ENCODE measurements at places on chromosomes 12 and 14. TPM values are rescaled to one million over a fixed set of nuclear protein-coding genes. Genes with fewer than 3 reads are reported as not detected.

- H3K36me3 ChIP-seq, result peaks cover 35% of the 10 kb centered on the region
- peaks cover 9% of the 10 kb centered on the region for H3K4me1 ChIP-seq
- H3K27me3 ChIP-seq, result no peaks in the 10 kb centered on the region
- H3K27ac ChIP-seq, result no peak overlapping the region
- no peak for DNase-seq
These were observed 4.7 kb upstream of the PFDN5 start for GRCh38 chr12:53290661-53291060.

DNA sequence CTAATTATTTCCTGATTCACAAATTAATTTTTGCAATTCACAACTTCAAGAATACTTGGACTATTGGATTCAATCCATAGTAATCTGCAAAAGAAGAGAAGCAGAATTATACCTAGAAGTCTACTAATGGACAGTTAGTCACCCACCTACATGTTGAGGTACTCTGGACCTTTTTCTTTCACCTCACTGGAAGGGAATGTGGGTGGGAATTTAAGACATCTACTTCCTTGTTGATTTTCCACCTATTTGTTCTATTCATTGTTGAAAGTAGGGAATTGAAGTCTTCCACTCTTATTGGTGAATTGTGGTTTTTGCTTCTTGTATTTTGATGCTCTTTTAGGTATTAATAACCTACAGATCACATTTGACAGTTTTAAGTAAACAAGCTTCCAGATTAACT lies 11.0 kb downstream of the RESF1 start:
- H3K36me3 ChIP-seq, result peaks cover 77% of the 10 kb centered on the region
- H3K27ac ChIP-seq, result no peak overlapping the region
- H3K4me3 ChIP-seq, result no peak overlapping the region
- H3K4me1 ChIP-seq, result peaks cover 34% of the 10 kb centered on the region
- no peak for DNase-seq

DNA sequence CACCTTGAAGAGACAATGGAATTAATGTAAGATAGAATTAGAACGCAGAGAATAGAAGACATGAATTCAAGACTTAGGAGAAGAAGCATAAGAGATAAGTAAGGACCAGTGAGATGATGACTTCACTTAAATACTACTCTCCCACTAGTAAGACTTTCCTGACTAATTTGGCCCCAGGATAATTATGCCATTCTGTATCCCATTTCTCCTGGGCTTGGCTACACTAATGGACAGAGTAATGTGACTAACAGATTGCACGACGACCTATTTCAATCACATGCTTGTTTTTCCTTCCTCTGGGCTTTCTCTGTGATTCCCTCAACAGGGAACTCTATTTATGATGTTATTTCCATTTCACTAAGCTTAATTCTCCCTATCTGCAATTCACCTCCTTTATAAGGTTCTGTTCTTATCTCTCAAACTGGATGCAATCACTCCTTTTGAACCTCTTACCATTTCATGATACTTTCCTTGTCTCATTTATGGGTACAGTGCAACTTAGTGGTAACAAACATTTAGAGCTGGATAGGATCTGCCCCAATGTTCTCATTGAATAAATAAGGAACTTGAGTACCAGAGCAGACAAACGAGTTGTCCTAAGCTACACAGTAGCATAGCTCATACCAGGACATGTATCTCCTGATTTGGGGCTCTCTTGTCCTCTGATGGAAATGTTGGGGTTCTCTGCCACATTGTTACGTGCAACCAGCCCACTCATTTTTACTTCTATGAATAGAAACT lies 102.7 kb downstream of the BTG1 start:
- peaks cover 5% of the 10 kb centered on the region for H3K36me3 ChIP-seq
- H3K27me3 ChIP-seq, result no peaks in the 10 kb centered on the region
- H3K4me3 ChIP-seq, result no peak overlapping the region
- no peak overlapping the region for H3K27ac ChIP-seq
- peaks cover 37% of the 10 kb centered on the region for H3K4me1 ChIP-seq

SLCO1B1 gene
- total RNA-seq, result not detected

RACGAP1 gene
- total RNA-seq, result 135 TPM

GRCh38 chr14:101155575-101155974 lies 252.1 kb upstream of the RTL1 start:
- no peak overlapping the region for H3K27ac ChIP-seq
- no peak for DNase-seq
- H3K27me3 ChIP-seq, result peaks cover 24% of the 10 kb centered on the region
- no peaks in the 10 kb centered on the region for H3K36me3 ChIP-seq

- no peaks in the 10 kb centered on the region for H3K36me3 ChIP-seq
- H3K27me3 ChIP-seq, result no peaks in the 10 kb centered on the region
- no peaks in the 10 kb centered on the region for H3K4me1 ChIP-seq
- no peak overlapping the region for H3K4me3 ChIP-seq
These were observed 115.7 kb upstream of the GSC start for GRCh38 chr14:94885481-94886155.

DNA sequence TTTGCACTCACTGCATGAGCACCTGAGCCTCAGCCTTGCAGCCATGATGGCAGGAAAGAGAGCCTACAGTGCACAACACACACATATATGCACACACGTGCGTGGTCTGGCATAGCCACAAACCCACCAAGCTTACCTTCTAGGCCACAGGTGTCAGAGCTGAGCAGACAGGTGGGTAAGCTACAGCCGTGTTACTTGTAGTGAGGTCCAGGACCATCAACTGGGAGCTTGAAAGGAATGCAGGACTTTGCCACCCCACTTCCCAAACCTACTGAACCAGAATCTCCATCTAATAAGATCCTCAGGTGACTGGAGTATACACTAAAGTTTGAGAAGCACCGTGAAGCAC lies 2.7 kb downstream of the ASIC1 start:
- peak overlapping the region; percentile 78 for H3K4me3 ChIP-seq
- peaks cover 61% of the 10 kb centered on the region for H3K4me1 ChIP-seq
- H3K36me3 ChIP-seq, result peaks cover 18% of the 10 kb centered on the region
- peak overlapping the region; percentile 91 for H3K27ac ChIP-seq

GRCh38 chr12:62604373-62604772 lies 137.7 kb downstream of the MON2 start:
- peak overlapping the region; percentile 89 for H3K27ac ChIP-seq
- DNase-seq, result no peak
- H3K4me1 ChIP-seq, result peaks cover 29% of the 10 kb centered on the region
- H3K4me3 ChIP-seq, result peak overlapping the region; percentile 93
- H3K36me3 ChIP-seq, result peaks cover 13% of the 10 kb centered on the region
- no peaks in the 10 kb centered on the region for H3K27me3 ChIP-seq

GRCh38 chr12:127165567-127166392 lies 1101.2 kb upstream of the TMEM132C start:
- H3K36me3 ChIP-seq, result peaks cover 4% of the 10 kb centered on the region
- DNase-seq, result peak; percentile 89
- peaks cover 31% of the 10 kb centered on the region for H3K4me1 ChIP-seq
- peak overlapping the region; percentile 85 for H3K27ac ChIP-seq
- peak overlapping the region; percentile 88 for H3K4me3 ChIP-seq

GRCh38 chr12:11144297-11144696 lies 9.9 kb upstream of the TAS2R30 start:
- no peak overlapping the region for H3K27ac ChIP-seq
- H3K4me3 ChIP-seq, result no peak overlapping the region
- peaks cover 51% of the 10 kb centered on the region for H3K36me3 ChIP-seq
- H3K27me3 ChIP-seq, result no peaks in the 10 kb centered on the region
- DNase-seq, result no peak

GRCh38 chr14:71752111-71752738 lies 180.0 kb upstream of the RGS6 start:
- peaks cover 11% of the 10 kb centered on the region for H3K36me3 ChIP-seq
- DNase-seq, result no peak
- peaks cover 5% of the 10 kb centered on the region for H3K27me3 ChIP-seq
- H3K27ac ChIP-seq, result no peak overlapping the region

GRCh38 chr12:67621112-67621511 lies 27.4 kb upstream of the DYRK2 start:
- no peaks in the 10 kb centered on the region for H3K27me3 ChIP-seq
- peaks cover 3% of the 10 kb centered on the region for H3K36me3 ChIP-seq
- H3K27ac ChIP-seq, result no peak overlapping the region

DNA sequence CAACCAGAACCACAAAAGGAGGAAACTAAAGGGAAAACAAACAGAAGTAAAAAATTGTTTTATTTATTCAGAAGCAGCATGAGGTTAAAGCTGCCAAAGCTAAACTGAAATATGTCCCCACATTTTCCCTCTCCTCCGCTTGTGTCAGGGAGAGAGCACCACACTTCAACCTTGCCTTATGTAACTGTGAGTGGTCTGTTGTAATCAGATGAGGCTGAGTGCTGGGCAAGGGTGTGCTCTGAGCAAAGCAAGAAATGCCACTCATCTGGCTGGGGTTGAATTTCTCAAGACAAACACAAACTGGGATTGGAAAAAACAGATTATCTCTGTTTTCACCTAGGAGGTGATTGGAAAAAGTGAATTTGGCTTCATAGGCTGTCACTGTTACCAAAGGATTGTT lies 12.2 kb downstream of the CAPZA3 start:
- DNase-seq, result no peak
- no peak overlapping the region for H3K27ac ChIP-seq
- H3K27me3 ChIP-seq, result no peaks in the 10 kb centered on the region

TAS2R10 gene
- 0.58 TPM for total RNA-seq

SLC38A4 gene
- total RNA-seq, result not detected

- no peaks in the 10 kb centered on the region for H3K36me3 ChIP-seq
- no peak overlapping the region for H3K4me3 ChIP-seq
- peaks cover 20% of the 10 kb centered on the region for H3K27me3 ChIP-seq
These were observed 11.6 kb upstream of the TMEM117 start for GRCh38 chr12:43824207-43824775.

DNA sequence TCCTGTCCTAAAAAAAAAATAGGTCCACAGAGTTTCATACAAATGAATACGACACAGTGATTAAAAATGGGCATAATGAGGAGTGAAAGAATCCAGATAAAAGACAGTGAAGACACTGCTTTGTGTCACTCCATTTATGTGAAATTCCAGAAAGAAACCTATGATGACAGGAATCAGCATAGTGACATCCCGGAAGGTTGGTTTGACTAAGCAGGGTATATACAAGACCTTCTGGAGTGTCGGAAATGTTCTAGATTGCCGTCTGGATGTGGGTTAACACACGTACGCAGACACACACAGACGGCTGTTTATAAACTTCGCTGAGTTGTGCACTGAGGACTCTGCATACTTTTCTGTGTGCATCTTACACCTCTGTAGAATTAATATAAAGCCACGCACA lies 13.2 kb upstream of the CACNA2D4 start:
- no peaks in the 10 kb centered on the region for H3K36me3 ChIP-seq
- DNase-seq, result no peak
- H3K4me3 ChIP-seq, result no peak overlapping the region
- peaks cover 2% of the 10 kb centered on the region for H3K27me3 ChIP-seq

FGD6 gene
- total RNA-seq, result 0.64 TPM

DNA sequence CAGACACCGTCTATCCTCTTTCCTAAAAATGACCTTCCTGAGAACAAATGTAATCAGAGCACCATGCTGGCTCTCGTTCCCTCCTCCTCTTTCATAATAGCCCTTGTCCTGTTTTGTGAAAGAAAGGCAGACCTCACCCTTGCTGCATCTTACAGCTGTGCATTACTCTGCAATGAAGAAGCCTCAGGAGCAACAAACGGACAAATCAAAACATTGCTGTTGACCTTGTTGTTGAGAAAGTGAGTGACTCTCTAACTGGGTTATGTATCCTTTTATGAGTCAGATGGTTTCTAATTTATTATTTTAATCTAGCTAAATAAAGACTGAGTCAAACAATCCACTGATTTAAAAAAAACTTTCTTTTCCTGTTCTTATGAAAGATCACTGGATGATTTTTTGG lies 180.9 kb downstream of the RPS29 start:
- H3K4me3 ChIP-seq, result no peak overlapping the region
- no peak for DNase-seq
- no peaks in the 10 kb centered on the region for H3K4me1 ChIP-seq
- H3K27me3 ChIP-seq, result peaks cover 15% of the 10 kb centered on the region
- H3K36me3 ChIP-seq, result no peaks in the 10 kb centered on the region
- H3K27ac ChIP-seq, result no peak overlapping the region

GRCh38 chr14:90301668-90302090 lies 30.1 kb downstream of the NRDE2 start:
- DNase-seq, result no peak
- peaks cover 14% of the 10 kb centered on the region for H3K36me3 ChIP-seq
- no peak overlapping the region for H3K27ac ChIP-seq

DNA sequence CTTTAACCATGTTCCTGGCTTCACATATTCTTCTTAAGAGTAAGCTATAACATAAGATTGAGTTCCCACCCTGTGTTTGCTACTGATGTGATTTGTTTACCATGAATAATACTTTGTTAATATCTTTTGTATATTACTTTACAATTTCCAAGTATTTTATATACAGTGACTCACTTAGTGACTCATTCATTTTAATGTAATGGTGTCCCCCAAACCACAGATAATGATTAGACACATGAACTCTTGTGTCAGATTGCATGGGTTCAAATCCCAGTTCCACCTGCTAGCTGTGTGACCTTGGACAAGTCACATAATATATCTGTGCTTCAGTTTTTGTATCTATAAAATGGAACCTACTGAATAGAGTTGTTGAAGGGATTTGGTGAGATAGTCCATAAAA lies 76.1 kb downstream of the MYF5 start:
- H3K4me1 ChIP-seq, result no peaks in the 10 kb centered on the region
- no peak overlapping the region for H3K27ac ChIP-seq
- H3K27me3 ChIP-seq, result no peaks in the 10 kb centered on the region
- DNase-seq, result no peak

SLC25A47 gene
- total RNA-seq, result not detected

- no peak overlapping the region for H3K27ac ChIP-seq
- peaks cover 21% of the 10 kb centered on the region for H3K27me3 ChIP-seq
- DNase-seq, result no peak
- no peak overlapping the region for H3K4me3 ChIP-seq
These were observed 45.5 kb downstream of the B4GALNT3 start for GRCh38 chr12:505221-505620.

KNTC1 gene
- total RNA-seq, result 130 TPM

DNA sequence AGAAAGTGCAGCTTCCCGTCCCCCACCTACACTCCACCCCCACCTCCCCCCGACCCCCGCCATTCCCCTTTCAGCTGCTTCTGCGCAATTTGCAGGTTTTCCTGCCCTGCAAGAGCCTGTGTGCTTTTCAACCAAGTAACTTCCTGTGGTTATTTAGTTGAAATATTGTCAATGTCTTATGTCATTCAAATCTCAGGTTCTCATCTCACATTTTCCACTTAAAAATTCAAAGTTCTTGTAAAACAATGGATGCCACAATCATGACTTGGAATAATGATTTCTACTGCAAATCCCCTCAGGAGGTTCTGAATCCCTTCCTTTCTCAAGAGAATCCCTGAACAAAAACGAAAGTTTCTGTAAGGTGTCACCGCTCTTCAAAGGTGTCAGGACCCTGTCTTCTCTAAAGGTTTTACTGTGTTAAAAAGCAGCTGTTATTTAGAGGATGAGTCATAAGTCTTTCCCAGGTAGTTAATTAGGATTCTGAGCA lies 31.6 kb downstream of the WBP11 start:
- peak overlapping the region; percentile 99 for H3K27ac ChIP-seq
- peak overlapping the region; percentile 94 for H3K4me3 ChIP-seq
- no peaks in the 10 kb centered on the region for H3K27me3 ChIP-seq
- H3K4me1 ChIP-seq, result peaks cover 43% of the 10 kb centered on the region
- no peak for DNase-seq

Measured in activated naive CD8-positive, alpha-beta T cell treated with anti-CD3 and anti-CD28 coated beads, Interleukin-2, amount 10 ng/mL, durations not matched to agents 7 days and 5 days (primary cell).